ENCODE measurements at places on chromosomes 2 and 18.
A peak's percentile ranks its signal among the peaks of the same experiment; 100 is the strongest.

DNA sequence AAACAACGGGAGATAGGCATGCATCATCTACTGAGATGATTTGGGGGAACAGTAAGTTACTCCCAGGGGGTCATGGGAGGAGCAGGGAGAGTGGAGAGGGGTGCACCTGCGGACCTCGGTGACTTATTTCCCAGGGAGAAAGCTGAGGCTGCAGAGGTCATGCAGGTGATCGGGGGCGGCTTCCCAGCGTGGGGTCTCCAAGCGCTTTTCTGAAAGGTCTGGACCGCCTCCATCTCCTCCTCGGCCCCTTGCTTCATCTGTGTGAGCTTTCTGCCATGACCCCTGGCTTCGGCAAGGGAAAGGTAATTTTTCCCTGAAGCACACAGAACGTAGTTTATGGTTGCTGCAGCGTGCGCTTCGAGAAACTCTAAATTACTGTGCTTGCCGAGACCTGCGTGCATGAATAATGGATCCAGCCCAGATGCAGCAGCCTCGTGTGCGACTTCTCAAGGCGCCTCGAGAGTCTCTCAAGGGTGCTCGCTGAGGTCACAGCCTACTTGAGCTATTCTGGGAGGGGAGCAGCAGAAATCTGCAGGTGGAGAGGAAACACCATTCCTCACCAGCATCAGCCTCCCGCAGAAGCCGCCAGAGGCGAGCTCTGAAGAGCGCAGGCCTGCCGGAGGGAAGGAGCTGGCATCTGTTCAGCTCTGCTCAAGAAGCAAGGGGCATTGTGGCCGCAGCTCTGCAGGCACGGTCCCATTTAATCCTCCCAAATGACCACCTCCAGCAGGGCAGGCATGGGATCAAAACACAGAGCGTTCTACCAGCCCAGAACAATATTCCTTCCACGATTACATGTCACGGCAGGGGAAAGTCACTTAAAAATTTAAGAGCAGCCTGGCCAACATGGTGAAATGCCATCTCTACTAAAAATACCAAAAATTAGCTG is 308.4 kb upstream of the MYT1L start:
- H3K4me3 ChIP-seq: no peak overlapping the region
- H3K4me1 ChIP-seq: no peaks in the 10 kb centered on the region
- H3K36me3 ChIP-seq: no peaks in the 10 kb centered on the region
- peaks cover 7% of the 10 kb centered on the region for H3K27me3 ChIP-seq
- DNase-seq: no peak
- no peak overlapping the region for H3K27ac ChIP-seq

DNA sequence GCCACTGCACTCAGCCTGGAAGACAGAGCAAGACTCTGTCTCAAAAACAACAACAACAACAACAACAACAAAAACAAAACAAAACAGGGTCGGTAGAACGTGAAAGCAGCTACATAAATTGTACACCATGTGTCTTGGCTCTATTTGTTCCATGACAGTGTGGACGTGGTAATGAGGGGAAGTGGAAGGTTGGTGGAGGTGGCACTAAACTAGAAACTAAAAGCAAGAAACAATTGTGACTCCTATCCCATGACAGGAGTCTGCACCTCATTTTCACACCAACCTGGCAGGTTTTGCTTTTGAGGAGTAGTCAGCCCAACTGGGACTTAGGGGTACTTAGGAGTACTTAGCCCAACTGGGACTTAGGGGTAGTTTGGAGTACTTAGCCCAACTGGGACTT is 62.5 kb upstream of the MRPS9 start:
- no peak overlapping the region for H3K4me3 ChIP-seq
- H3K36me3 ChIP-seq: no peaks in the 10 kb centered on the region
- DNase-seq: no peak
- H3K4me1 ChIP-seq: no peaks in the 10 kb centered on the region

DNA sequence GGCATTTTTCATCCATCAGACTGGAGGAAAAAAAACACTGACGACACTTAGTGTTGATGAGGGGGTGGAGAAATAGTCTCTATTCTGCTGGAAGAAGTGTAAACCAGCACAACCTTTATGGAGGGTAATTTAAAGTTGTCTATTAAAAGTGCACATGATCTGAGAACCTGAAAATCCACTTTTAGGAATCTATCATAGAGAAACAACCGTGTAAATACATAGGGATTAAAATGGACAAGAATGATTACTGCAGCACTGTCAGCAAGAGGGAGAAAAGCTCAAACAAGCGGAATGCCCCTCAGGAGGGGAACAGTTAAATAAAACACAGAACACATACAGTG is 79.6 kb upstream of the MGAT4A start:
- H3K27me3 ChIP-seq: no peaks in the 10 kb centered on the region
- no peak overlapping the region for H3K27ac ChIP-seq
- H3K4me1 ChIP-seq: peaks cover 3% of the 10 kb centered on the region
- H3K36me3 ChIP-seq: no peaks in the 10 kb centered on the region

DNA sequence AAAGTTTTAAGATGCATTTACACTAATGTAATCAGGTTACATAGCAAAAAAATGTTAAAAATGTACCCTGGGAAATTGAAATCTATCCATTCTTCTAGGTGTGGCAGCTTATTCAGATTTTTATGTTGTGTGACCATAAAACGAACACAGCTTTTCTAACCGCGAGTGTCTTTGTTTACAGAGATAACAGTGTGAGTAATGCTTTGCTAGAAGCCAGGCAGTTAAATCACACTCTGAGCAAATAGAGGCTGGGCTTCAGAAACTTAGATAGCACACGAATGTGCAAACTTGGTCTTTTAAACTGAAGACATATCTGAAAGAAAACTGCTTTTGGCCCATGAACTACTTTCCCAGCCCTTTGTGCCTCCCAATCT is 116.1 kb downstream of the SPTBN1 start:
- DNase-seq: no peak
- peaks cover 98% of the 10 kb centered on the region for H3K4me1 ChIP-seq
- no peaks in the 10 kb centered on the region for H3K27me3 ChIP-seq
- peak overlapping the region; percentile 91 for H3K27ac ChIP-seq
- H3K4me3 ChIP-seq: no peak overlapping the region
- no peaks in the 10 kb centered on the region for H3K36me3 ChIP-seq

DNA sequence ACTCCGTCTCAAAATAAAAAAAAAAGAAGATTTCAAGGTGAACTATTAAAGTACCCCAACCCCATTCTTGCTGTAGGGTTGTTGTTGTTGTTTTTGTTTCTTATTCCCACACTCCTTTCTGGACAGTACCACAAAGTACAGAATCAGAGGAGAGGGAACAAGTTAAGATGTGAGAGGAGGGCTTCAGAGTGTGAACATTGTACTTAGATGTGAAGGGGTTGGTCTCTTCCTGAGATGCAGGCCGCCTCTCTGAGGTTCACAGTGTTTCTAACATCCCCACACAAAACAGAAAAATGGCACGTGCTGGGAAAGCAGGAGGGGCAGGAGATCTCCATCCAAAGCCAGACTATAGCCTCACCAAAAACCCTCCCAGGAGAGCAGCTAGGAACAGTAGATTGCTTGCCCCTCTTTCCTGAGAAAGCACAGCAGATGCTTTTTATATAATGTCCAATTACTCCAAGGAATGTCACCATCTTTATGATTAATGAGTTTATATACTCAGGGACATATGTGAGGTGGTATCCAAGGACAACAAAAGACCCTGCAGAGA is 22.6 kb downstream of the ADD2 start:
- no peaks in the 10 kb centered on the region for H3K36me3 ChIP-seq
- H3K4me1 ChIP-seq: no peaks in the 10 kb centered on the region
- no peak overlapping the region for H3K27ac ChIP-seq
- H3K27me3 ChIP-seq: no peaks in the 10 kb centered on the region
- H3K4me3 ChIP-seq: no peak overlapping the region

- H3K4me1 ChIP-seq: peaks cover 2% of the 10 kb centered on the region
- no peak for DNase-seq
- H3K36me3 ChIP-seq: no peaks in the 10 kb centered on the region
- H3K4me3 ChIP-seq: no peak overlapping the region
- H3K27ac ChIP-seq: no peak overlapping the region
Observed at GRCh38 chr18:50189160-50189559, 5.8 kb downstream of the MYO5B start.

DNA sequence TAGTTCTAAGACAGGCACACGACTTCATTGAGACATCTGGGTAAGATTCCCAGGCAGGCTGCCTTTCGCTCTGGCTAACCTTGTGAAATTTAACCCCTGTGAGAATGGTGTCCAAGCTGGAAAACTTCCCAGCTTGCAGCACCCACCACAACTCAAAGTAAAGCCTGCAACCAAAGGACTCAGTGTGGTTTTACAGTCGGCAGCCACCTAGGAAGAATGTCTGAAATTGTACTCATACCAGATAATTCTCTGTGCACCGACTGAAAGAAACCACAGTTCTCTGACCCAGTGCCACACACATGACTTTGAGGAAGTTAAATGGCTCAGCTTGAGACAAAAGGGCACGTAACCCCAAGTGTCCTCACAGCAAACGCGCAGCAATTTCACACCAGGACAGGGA is 125.7 kb downstream of the RBMS1 start:
- peak; percentile 54 for DNase-seq
- no peaks in the 10 kb centered on the region for H3K27me3 ChIP-seq
- H3K4me3 ChIP-seq: no peak overlapping the region
- H3K27ac ChIP-seq: no peak overlapping the region

GRCh38 chr2:176001281-176001915 is 669 bp downstream of the LNPK start:
- peak overlapping the region; percentile 75 for H3K27ac ChIP-seq
- H3K4me3 ChIP-seq: peak overlapping the region; percentile 82
- H3K27me3 ChIP-seq: no peaks in the 10 kb centered on the region
- peak; percentile 35 for DNase-seq
- H3K36me3 ChIP-seq: no peaks in the 10 kb centered on the region

DNA sequence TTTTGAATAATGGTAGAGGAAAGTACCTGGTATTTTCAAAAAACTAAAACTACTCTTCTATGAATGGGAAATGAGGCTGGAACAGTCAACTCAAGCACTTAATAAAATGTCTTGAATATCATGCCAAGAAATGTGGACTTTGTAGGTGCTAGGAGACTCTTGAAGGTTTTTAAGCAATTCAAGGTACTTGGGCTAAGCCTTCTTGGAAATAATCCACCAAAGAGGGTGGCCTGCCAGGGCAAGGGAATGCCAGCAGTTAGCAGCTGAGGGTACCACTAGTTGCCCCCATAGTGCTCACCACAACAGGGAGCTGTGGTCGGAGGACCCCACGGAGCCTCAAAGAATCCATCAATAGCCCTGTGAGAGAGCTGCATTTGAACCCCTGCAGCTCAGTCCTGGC is 14.6 kb upstream of the ACYP2 start:
- no peaks in the 10 kb centered on the region for H3K4me1 ChIP-seq
- no peak for DNase-seq
- no peak overlapping the region for H3K27ac ChIP-seq
- no peaks in the 10 kb centered on the region for H3K27me3 ChIP-seq
- H3K4me3 ChIP-seq: no peak overlapping the region
- no peaks in the 10 kb centered on the region for H3K36me3 ChIP-seq

- H3K36me3 ChIP-seq: no peaks in the 10 kb centered on the region
- no peaks in the 10 kb centered on the region for H3K4me1 ChIP-seq
- no peak for DNase-seq
- H3K4me3 ChIP-seq: no peak overlapping the region
- H3K27ac ChIP-seq: no peak overlapping the region
- H3K27me3 ChIP-seq: no peaks in the 10 kb centered on the region
Observed at GRCh38 chr2:192373221-192373620, 178.5 kb upstream of the TMEFF2 start.
